Posterior cingulate gyrus (tissue), 11 donors: ENCODE measurements at places on chromosomes 2 and 18.

DNA sequence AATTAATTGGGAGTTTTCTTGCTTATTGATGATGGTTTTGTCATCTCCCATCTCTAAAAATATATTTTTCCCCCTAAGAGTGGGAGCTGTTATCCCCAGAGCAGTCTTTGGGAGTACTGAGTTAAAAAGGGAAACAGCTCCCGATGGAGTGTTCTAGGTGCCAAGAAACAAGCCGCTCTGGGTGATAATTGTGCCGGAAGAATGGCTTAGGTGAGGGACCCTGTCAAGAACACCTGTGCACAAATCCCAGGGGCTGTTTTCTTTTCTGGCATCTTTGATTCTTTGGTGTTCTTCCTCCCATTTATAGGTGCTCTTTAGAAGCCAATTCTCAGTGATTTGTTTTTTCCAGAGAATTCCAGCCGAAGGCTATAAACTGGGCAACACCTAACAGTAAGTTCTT is 1.4 kb upstream of the CAPN13 start:
- DNase-seq, result no peak

GRCh38 chr2:5562426-5562825 is 129.8 kb upstream of the SOX11 start:
- DNase-seq, result no peak

DNA sequence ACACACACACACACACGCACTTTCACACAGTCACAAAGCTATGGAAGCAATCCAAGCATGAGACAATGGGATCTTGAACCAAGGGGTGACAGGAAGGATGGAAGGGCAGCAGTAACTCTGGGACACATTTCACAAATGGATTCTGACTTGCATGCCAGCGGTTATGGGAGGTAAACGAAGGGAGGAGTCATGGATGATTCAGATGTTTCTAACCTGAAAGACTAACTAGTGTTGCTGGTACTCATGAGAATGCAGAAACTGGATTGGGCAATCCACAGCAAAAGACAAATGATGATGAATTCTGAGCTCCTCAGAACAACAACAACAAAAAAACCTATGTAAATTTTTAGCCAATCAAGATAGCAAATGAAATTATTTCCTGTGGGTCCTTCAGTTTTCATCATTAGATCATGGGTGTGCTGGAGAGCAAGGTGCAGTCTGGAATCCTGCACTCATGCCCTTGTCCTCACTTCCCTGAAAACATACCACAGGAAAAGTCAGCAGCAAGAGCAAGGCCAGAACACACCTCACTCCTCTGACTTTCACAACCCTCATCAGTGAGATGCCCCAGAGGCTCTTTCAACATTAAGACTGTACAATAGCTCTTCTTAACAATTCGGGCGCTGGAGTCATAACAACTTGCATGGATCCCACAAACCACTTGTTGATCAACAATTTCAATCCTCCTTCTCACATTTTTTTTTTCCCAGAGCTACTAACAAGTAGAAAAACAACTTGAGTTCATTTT is 32.6 kb downstream of the ABCA12 start:
- no peak for DNase-seq

DNA sequence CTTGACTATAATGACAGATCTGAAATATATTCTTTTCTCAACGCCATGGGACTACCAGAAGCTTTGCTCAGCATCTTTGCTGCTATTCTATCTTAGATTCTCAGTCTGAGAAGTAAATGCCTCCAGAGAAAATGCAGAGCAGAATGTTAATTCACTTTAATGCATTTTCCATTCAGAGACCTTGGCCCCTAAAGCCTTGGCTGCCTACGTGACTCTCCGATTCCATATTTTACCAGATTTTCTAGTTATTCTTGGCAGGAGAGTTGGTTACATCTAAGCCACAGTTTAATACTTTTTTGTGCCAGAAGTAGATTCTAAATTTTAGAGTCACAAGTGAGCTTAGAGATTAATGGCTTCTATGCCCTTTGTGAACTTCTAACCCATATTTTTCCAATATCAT is 837.1 kb upstream of the POU3F3 start:
- no peak for DNase-seq

DNA sequence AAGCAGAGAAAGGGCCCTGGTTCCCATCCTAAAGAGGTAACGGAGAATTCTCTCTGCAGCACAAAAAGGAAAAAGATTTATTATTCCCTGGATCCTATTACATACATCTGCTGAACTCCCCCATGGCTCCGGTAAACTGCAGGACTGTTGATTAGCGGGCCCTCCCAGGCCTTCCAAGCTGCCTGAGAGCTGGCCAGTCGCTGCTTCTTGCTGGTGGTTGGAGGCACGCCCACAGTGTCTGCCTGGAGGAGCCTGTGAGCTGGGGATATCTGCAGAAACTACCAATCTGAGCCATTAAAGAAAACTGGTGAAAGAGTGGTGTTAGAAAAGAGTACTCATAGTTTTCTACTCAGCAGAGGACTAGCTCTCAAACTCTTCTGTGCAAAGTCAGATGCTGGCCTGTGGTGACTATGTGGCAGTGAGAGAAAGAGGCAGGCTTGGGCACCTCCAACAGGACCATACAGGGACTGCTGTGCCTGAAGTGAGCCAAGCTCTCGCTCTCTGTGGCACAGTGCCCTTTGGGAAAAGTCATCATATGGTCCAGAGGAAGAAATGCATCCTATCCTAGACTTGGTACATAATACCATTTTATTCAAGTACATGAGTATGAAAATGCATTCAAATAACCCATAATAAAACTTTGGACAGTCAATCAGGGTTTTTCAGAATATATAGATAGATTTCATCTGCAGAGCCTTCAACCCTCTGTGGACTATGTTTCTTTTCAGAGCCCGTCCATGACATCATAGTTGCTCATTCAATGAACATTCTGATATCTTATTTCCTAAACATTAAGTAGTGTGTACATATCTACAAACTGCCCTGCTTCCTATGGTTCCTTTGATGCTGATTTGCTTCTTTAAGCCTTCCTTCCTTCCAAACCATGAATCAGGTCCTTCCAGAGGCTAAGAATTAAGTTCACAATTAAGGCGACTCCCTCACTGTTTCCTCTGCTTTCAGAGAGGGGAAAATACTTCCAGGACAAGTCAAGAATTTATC is 242.0 kb upstream of the LYPD1 start:
- DNase-seq, result no peak

GRCh38 chr2:239247401-239248245 is 153.2 kb downstream of the HDAC4 start:
- peak; percentile 39 for DNase-seq

DNA sequence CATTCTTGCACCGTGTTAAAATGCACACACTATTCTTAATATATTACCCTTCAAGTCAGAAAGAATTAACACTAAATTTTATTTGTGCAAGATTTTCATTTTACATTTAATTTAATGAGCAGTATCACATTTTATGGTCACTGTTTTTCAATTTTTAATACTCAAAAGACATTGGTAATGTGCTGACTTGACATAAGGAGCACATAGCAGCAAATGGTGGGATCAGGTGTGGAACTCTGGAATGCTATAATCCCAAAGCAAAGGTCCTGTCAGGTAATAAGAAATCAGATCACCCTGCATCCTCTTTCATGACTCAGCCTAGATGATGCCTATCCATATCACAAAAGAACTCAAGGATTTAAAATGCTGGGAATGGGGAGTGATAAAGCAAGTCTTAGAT is 55.6 kb upstream of the SPAG16 start:
- DNase-seq, result no peak

DNA sequence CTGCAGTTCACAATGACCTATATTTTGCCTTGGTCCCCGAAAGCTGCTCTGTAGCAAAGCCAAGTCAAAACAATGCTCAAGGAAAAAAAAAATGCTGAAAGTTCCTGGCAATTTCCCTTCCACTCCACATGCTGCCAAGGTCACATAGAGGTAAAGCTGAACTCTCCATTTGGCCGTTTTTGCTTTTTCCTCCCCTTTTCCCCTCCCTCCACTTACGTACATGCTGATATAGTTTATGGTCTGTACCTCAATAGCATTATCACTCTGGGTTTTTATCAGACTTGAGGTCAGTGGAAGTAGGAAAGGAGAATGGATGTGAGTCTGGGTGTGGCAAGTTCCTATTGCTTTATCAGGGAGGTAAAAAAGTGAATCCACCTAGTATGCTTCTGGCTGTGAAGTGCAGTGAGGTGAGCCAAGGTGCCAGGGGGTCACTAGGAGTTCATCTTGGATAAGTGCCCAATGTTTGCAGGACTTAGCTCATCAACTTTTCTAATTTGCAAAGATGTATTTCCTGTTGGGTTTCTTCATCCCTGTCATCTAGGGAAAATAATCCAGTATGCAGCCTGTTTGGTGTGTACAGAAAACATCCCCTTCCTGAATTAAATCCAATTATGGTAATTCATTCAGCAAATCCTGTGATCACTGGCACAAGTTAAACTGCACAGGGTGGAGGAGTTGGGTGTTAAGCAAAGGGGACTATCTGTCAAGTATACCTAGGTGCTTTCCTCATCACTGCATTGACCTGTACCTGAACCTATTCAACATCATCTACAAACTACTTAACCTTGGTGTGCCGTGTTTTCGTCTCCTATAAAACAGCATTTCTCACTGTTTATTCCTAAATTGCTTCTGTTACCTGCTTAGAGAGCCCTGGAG is 124.3 kb upstream of the CYP26B1 start:
- DNase-seq, result no peak

DNA sequence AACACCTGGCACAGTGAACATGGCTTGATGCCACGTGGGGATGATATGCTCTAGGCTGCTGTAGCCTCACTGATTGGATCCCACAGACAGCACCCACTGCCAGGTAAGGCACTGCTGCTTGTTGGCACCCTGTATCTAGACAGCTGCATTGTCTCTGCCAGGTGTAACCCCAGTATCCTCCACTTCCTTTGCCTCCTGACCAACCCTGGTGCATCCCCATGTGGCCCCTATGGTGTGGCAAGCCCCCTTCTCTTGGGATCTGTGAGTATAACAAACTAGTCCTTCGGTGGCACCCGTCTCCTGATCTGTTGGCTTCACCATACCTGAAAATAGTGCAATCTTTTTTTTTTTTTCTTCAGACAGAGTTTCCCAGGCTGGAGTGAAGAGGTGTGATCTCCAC is 11.1 kb downstream of the TEX51 start:
- DNase-seq, result no peak

DNA sequence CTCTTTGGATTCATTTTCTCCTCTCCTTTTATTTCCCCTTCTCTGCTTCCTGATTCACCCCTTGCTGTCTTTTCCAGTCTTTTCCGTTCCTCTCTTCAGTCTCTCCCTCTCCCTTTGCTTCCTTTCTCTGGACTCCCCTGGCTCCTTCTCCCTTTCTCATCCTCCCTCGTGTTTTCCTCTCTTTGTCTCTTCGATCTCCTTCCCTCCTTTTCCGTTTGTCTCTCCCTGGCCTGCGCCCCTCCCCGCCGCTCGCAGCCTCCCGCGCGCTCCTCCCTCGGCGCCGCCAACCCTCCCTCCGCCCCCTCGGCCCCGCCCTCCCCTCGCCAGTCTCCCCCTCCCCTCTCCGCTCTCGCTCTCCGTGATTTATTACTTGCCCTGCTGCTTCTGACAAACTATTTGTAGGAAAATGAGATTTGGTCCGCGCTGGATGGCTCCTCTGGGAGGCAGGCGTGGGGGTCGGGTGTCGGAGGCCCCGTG is 46.0 kb upstream of the PAX8 start:
- DNase-seq, result no peak

DNA sequence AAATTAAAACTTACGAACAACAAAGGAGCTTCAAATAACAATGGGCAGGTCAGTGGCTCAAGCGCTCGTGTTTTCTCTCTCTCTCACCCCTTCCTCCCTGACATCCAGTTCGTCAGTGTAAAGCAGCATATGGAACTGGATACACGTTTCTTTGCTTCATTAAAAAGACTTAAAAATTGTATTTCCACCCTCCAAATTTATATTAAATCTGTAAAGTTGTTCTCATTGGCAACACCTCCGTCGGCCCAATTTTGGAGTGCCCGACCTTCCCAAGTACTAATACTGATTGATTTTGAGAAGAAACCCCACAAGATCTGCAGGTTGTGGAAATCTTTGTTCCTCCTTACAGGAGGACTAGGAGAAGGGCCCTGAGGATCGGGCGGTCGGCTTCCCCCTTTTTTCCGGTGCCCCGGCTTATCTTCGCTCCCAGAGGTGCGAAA is 2.2 kb downstream of the TBR1 start:
- DNase-seq, result no peak

- no peak for DNase-seq
These were observed 735.0 kb upstream of the POU3F3 start for GRCh38 chr2:104118889-104119288.
